ENCODE measurements at places on chromosomes 2 and 18.

DNA sequence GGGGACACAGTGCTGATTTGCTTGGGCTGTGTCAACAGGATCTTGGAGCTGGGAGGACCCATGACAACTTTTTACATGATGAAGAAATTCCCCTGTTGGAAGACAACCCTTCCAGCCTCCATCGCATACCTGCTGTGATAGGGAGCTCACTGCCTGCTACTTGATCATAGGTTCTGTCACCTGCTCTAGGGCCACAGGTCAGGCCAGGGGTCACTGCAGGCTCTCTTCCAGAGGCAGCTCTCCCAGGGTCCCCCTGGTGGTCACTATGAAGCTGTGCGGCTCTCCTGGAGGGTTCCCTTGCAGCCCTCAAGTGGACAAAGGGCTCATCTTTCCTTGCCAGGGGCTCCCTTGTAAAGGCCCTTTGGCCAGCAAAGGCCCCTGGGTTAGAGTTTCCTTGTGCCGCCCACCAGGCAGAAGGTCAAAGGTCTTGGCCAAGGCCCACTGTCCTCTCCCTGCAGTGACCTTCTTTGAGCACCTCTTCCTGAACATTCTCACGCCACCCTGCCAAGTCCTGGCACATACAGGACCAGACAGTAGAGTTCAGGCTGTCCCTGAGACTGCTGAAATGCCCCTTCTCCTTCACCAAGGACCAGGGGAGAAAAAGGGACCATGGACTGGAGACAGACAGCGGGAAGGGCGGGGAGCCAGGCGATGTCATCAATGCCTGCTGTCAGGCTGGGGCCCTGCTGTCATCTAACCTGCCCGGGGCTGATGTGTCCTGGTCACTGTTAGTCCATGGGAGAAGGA is 345.1 kb downstream of the DYSF start:
- peak; percentile 72 for DNase-seq

DNA sequence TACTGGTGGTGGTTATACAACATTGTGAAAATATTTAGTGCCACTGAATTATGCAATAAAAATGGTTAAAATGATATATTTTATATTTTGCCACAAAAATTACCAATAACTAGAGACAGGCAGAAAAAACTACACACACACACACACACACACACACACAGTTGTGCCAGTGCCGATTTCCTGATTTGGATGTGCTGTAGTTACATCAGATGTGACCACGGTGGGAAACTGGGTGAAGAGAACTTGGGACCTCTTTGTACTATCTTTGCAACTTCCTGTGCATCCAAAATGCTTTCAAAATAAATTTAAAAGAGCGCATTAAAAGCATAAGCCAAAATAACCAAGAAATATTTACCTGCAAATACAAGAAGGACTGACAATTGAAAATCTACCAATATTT is 61.6 kb upstream of the CCBE1 start:
- no peak for DNase-seq

DNA sequence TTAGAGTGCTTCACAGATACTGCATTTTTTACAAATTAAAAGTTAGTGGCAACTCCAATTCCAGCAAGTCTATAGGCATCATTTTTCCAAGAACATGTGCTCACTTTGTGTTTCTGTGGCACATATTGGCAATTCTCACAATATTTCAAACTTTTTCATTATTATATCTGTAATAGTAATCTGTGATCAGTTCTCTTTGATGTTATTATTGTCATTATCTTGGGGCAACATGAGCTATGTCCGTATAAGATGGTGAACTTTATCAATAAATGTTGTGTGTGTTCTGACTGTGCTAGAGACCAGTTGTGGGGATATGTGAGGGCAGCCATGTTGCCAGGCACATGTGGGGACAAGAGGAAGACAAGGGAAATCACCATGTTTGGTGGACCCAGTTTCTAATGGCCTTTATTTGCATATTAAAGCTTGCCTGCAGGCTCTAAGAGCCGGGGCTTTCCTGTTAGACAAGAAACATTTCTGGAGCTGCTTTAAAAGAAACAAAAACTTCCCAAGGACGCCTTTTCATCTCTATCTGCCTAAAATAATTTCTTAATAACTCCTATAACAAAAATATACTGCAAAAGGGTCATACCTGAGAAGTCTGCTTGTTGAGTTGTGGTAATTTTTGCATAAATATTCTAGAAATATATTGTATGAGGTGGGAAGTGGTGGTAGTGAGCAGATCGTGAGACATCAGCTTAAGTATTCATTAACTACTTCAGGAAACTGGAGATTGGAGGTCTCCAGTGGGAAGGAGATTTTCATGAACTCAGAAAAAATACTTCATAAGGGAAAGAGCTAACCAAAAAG is 37.2 kb downstream of the KYNU start:
- no peak for DNase-seq

GRCh38 chr2:41723526-41723925 is 324.3 kb upstream of the PKDCC start:
- no peak for DNase-seq

- no peak for DNase-seq
Observed at GRCh38 chr2:11532416-11533055, 1.3 kb upstream of the GREB1 start.

- DNase-seq: peak; percentile 34
Observed at GRCh38 chr2:105919826-105920225, 175.1 kb downstream of the NCK2 start.

- no peak for DNase-seq
Observed at GRCh38 chr2:70643715-70644114, 90.1 kb upstream of the TGFA start.

GRCh38 chr18:7221424-7222155 is 9.3 kb upstream of the LRRC30 start:
- peak; percentile 46 for DNase-seq

DNA sequence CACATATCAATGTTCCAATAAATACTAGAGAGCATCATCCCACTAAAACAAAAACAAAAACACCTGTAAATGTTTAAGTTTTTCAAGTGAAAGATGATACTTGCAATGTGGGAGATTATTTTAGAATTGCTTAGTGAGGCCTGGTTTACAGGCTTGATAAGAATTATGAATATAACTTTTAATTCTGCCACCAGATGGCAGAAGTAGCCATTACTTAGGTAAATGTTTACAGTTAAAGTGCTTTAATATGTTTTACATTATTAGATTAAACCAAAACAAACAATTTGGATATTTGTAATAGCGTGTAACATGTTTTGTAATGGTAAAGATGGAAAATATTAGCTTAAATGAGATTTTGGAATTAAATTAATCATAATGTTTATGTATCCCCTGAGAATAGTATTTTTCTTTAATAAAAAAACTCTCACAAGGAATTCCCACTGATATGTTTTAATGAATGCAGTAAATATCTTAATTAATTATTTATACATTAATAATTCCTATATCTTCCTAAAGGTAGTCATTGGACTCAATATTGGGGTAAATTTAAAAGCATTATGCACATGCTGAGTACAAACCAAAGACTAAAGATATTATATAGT is 522.0 kb downstream of the SPAG16 start:
- no peak for DNase-seq

- no peak for DNase-seq
Observed at GRCh38 chr2:169468841-169469240, 10.5 kb upstream of the BBS5 start.

DNA sequence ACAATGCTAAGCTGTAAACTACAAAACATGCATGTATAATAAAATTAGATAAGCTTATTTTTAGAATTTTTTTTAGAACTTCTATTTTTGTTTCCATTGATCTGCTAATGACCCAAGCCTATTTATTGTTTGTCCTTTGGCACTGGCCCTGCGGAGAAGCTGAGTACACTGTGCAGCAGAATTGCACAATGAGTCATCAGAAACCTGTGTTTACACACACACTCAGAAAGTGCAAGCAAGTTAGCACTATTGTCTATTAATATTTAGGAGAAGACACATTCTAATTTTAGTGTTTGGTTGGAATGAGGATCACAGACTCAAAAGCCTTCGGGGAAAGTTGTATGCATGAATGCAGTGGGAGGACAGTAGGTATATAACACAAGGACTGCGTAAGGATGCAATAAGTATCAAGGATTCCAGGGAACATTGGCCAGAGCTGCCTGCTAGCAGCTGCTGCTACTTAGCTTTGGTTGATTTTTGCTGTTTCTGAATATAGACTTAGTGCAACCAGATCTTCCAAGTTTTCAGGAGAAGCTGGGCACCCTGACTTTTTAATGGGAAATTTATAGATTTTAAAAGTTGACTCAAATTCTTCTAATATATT is 128.2 kb downstream of the KCNH7 start:
- DNase-seq: no peak

- DNase-seq: no peak
Observed at GRCh38 chr18:6405237-6406074, 9.3 kb downstream of the L3MBTL4 start.

- DNase-seq: peak; percentile 14
Observed at GRCh38 chr2:195871326-195871725, 197.3 kb downstream of the DNAH7 start.

DNA sequence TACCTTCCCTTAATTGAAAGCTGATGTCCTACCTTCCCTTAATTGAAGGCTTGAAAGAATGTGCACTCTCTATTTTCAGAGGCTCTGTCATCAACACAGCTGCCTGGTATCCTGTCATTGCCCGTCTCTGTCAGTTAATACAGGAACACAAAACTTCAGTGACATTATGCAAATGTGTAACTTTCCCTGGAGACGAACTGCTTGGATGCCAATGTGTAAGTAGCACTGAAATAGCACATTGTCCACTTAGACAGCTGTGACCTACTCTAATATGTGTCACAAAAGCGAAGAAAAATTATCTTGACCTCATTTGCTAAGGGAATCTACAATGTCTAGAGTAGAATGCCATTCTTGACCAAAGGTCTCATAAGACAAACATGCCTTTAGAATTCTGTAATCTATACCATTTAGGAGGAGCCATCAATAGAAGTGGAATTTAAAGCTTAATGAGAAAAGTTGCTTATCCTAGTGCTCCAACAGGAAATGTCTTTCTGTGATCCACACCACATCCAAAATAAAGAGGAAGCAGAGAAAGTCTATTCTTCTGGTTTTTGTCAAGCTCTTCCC is 138.1 kb downstream of the BARD1 start:
- DNase-seq: no peak

DNA sequence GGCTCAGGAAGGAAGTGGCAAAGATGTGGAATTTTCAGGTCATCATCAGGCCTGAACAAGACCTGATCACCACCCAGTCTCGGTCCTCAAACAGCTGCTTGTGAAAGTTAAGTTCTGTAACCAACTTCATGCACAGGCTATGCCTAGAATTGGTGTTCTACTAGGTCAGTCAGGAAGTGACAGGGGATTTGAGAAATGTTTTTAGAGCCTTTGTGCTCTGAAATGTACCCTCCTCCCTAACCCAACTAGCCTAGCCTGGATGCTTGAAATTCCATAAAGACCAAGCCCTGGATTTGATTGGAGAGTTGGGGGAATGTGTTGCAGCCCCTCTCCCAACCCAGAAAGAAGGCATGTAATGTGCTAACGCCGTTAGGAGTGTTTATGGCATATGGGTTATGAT is 63.3 kb downstream of the TGOLN2 start:
- DNase-seq: peak; percentile 76

DNA sequence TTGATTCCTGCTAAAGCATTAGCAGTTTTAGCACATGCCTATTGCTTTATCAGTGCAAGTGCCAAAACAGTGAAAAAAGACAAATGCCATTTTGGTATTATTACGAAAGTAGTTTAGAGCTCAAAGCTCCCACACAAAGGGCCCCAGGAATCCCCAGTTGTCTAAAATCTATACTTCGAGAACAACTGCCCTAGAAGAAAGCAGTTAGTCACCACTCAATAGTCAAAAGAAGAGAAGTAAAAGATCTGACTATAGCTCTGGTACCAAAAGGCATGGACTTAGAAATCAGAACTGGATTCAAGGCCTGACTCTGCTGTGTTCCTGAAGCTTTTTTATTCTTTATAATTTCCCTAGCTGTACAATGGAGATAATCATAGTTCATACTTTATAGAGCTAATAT is 21.8 kb downstream of the SCN3A start:
- DNase-seq: no peak

DNA sequence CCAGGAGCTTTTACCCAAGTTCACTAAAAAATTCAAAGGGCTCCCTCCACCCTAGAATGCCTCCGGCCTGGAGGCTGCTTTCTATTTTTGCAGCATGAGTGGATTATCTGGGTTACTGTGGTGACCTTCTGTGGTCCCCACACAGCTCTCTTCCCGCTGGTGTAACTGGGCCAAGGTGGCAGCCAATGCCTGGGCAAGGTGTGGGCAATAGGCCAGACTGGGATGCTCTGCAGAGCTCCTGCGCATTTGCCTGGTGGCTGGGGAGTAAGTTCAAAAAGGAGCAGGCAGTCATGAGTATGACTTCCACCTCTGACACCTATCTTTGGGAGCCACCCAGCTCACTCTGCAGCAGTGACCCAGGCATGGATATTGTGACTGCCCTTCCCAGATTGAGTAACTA is 130.5 kb upstream of the SPRED2 start:
- DNase-seq: no peak

DNA sequence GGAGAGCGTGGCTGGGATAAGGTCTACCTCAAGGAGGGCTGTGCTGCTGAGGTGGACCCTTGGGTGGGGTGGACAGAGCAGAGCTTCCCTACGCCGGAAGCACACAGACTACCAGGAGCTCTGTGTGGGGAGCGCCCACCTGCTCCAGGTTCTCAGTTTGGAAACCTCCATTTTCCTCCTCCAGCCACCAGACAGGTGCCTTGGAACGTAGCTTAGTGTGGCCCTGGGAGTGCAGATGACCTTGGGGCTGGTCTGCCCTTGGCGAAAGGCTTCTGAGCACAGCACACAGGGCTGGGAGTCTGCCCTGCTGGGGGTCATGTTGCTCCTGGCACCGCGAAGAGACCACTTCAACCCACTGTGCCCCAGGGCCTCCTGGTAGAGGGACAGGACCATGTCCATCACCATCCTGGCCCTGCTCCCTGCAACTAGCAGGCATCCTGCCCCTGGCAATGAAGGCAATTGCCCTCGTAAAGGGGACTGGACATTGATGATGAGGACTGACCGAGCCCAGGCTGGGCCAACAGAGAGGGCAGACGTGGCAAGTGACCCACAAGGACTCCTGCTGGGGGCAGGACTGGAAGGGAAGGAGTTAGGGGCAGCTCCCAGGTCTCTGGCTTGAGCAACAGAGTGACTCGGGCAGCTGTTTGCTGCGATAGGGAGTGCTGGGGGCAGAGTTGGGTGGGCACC is 214.7 kb downstream of the CYP26B1 start:
- no peak for DNase-seq

GRCh38 chr2:207720517-207721187 is 9.2 kb downstream of the CCNYL1 start:
- DNase-seq: no peak

DNA sequence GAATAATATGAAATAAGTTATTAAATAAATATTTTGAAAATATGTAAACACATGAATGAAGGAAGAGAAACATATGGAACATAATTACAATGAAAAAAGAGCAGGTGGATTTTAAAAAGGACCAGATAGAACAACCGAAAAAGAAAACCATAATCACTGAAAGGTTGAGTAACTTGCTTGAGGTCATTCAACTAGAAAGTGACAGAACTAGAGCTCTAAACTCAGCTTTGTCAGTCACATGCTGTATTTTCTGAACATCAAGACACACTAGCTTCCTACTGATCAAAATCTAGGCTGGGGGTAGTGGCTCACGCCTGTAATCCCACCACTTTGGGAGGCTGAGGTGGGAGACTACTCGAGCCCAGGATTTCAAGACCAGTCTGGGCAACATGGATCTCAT is 30.0 kb upstream of the ITGAV start:
- DNase-seq: no peak
